ENCODE measurements at places on chromosomes 7 and 10.

GRCh38 chr7:128924707-128925588 is 12.8 kb upstream of the IRF5 start:
- DNase-seq: no peak

DNA sequence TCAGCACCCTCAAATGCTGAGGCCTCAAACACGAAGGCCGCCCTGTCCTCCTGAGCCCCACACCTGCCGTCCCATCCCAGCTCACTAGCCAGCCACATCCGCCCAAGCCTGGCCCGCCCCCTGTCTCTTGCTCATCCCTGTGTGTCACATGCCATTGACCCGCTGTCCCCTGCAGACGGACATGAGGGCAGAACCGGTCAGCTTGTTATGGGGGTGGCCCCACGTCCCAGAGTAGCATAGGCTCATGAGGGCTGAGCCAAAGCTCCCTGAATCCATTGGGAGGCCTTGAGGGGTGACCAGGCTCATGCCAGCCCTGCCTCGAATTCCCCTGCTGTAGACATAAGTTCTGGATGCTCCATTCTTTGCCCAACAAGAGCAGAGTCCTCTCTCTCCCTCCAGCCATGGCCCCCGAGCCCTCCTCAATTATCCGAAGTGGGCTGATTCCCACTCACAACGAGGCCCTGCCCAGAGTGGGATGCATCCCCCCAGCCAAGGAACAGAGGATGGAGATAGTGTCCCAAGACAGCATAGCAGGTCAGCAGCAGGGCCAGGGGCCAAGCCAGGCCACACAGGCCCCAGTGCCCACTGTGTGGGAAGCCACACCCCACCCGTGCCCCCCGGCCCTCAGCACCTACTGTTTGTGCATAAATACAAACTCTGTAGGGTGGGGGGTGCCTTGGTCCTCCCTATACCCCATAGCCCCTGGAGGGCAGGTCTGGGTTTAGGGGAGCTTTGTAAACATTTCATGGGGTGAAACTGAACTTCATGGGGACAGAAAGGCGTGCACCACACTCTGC is 42.1 kb downstream of the EBF3 start:
- no peak for DNase-seq

DNA sequence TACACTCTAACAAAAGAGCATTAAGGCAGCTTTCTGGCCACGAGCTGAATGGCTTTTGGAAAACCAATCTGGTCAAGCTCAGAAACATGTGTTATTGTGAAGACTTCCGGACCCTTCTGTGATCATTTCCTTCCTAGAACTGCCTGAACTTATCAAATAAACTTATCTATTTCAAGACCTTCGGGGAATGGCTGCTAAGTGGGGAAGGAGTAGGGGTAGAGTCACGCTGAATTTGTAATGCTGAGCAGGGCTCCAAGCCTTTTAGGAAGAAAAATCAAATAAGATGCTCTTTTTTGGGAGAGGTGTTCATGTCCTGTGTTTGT is 56.6 kb downstream of the PAPSS2 start:
- DNase-seq: no peak

DNA sequence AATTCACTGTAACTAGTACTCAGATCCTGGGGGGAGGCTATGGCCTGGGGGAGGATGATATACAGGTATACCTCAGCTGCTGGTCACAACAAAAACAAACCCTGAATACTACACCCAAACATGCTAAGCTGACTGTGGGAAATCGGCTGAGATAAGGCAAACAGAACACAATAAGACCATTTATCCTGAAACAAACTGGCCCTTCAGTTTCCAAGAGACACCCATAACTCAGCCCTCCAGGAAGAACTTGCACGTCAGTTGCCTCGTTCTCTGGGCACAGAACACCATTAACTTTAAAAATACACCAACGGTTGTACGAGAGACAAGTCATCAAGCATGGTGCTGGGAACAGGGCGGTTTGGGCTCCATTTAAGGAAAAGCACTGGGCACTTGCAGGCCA is 24.1 kb upstream of the KCNMA1 start:
- DNase-seq: no peak

GRCh38 chr7:119974972-119975371 is 298.0 kb upstream of the KCND2 start:
- DNase-seq: no peak

- DNase-seq: no peak
Observed at GRCh38 chr10:92907280-92907679, 59.0 kb downstream of the EXOC6 start.

- DNase-seq: no peak
Observed at GRCh38 chr7:153550173-153550572, 502.0 kb upstream of the DPP6 start.

- no peak for DNase-seq
Observed at GRCh38 chr10:115558252-115558651, 465.1 kb downstream of the ATRNL1 start.

- DNase-seq: no peak
Observed at GRCh38 chr7:140674356-140674800, 1.6 kb downstream of the ADCK2 start.

DNA sequence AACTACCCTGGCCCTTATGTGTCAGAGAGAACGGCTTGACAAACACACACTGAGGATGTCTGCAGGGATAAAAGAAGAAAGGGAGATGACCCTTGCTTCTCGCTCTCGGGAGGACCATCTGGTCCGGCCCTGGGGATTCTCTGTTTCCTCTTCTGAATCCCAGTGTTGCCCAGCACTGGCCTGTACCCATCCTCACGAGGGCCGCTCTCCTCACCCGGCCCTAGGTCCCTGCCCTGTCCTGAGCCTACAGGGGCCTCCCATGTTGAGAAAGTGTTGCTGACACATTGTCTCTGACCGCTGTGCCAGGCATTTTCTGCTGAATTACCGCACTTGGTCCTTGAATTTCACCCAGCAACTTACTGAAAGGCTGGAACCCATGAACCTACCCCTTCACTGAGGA is 171.9 kb upstream of the LANCL2 start:
- DNase-seq: no peak

DNA sequence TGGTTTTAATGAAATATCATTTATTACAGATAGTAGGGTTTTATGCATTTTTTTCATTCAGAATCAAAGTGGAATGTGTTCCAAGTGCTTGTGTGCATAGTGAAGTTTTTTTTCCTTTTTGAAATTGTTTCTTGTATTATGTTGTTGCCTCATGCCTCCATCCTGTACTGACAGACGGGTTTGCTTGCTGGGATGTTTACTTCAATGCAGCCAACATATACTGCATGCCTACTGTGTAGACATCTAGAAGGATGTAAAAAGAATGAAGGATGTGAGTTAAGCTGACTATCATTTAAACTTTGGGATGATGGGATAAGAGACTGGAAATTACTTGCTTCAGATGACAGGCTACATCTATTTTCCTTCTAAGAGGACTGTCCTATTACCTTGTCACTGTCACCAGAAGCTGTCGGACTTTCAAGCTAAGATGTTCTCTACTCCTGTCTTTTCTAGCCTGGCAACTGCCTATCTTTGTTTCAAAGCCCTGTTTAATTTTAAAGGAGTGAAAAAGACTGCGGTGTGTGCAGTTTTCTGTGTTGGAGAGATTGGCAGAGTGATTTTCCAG is 243.7 kb downstream of the CDK14 start:
- DNase-seq: no peak

DNA sequence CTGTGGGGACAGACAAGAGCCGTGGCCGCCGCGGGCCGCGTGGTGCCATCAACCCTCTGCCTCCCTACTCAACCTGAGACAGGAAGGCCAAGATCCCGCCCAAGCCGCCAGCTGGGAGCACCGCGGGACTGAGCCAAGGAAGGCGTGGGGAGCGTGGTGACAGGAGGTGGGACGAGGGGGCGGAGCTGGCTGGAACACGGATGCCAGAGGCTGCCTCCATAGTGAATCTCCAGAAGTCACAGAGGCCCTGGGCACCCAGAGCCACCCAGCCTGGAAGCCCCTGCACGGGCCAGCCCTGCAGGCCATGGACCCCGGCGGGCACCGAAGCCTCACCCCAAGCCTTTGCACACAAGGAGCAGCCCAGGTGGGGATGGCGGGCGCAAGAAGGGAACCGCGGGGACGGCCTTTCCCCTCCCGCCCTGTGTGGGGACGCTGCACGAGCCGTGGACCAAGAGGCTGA is 18.1 kb upstream of the DPYSL4 start:
- DNase-seq: no peak

DNA sequence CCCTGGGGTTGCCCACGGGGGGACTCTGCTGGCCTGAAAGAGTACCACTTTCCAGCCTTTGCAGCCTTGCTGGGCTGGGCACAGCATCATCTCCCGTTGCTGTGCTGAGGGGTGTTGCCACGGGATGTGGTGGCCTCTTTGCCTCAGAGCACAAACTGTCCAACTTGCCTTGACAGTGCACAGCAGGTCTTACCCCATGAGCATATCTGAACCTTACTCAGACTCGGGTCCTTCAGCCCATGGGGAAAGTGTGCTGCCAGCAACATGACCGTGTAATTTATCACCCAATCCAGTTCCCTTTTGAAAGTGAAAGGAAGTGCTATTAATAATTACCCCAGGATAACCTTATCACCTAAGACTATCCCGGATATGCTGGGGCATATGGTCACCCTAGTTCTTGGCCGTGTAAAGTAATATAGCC is 46.8 kb downstream of the TBXAS1 start:
- no peak for DNase-seq

- no peak for DNase-seq
Observed at GRCh38 chr7:137667633-137668387, 179.0 kb downstream of the DGKI start.

DNA sequence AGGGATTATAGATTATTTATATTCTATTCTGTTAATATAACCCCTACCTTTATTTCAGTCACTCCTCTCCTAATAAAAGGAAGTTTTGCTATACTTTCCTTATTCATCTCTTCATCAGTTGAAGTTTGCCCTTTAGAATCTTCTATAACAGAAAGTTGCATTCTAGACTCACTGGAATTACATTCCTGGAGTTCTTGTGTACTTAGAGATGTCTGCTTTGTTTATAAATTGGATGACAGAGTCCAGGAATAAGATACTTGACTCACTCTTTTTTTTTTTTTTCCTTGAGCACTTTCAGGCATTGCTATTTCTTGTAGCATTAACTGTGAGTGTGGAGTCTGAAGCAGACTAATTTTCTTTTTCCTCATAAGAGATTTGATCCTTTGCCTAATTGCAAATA is 640.8 kb downstream of the XPNPEP1 start:
- no peak for DNase-seq

DNA sequence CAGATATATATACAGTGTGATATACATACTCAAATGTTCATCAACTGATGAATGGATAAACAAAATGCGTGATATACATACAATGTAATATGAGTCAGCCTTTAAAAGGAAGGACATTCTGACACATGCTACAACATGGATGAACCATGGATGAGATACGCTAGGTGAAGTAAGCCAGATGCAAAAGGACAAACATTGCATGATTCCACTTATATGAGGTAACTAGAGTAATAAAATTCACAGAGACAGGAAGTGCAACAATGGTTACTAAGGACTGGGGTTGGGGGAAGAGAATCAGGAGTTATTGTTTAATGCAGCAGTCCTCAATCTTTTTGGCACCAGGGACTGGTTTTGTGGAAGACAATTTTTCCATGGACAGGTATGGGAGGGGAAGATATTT is 47.3 kb upstream of the PIK3AP1 start:
- DNase-seq: no peak

- no peak for DNase-seq
Observed at GRCh38 chr7:34417781-34418180, 240.2 kb upstream of the NPSR1 start.

DNA sequence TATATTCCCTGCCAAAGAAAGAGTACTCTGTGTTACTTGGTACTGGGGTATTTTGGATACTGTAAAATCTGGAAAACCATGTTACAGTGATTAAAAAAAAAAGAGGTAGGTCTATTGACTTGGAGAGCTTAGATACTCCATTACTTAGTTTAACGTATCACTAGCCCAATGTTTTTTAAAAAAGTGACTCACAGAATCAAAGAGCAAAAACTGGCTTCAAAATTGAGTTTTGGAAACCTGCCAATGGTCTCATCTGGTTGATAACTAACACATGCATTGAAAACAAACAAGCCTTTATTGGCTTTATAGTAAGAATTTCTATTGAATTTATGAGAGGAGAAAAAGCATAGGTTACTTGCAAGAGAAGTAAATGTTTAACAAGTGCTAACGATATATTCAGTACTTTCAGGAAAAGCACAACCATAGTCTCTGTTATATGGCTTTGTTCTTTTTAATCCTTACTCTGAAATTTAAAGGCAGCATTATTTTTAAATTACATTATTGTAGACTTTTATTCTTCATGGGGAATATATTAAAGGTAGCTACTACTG is 563.3 kb upstream of the SORCS1 start:
- no peak for DNase-seq

DNA sequence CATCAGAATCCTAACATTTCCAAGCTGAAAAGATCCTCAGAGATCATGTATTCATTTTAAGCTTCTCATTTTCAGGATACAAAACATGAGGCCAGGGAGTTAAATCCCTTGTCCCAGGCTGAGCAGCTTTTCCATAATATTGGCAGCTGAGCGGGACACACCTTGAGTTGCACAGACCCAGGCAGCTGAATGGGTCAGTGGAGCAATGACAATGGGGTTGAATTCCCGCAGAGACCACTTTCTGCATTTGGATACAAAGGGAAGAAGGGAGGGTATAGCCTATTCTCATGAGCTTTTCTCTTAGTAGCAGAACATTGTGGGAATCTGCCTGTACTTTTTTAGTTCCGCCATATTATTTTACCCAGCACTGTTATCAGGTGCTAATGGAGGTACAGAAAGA is 49.5 kb downstream of the PRR15 start:
- no peak for DNase-seq

DNA sequence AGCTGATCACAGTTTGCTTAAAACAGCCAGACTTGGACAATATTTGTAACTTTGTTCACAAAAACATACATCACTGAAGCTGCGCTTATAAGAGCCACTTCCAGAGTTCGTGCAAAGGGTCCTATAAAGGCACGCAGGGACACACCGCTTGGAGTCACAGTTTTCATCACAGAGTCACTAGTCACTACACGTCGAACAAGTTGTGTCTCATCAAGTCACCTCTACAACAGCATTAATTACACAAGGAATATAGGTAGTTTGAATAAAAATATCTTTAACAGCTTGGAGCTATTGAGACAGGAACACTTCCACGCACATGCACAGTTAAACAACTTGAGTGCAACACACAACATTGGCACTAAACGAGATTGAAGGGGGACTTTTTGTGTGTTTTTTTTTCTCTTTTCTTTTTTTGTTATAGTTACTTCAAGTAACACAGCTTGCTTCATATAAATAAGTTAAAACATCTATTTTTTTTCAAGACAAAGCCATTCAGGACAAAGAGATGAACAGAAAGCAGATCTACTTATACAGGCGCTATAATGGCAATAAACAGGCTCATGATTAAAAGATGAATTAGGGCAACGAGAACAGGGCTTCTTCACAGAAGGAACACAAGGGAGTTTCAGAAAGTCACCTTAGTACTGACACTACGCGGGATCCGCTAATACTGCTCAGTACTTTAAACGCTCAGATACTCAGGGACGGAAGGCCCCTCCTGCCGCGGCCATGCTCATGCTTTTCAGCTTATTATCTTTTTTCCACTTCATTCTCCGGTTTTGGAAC is 2.2 kb downstream of the HOXA5 start:
- no peak for DNase-seq

GRCh38 chr7:55641273-55641691 is 69.0 kb upstream of the VOPP1 start:
- peak; percentile 28 for DNase-seq
